ENCODE measurements at places on chromosomes 7 and 10.

- no peak for DNase-seq
Measured at GRCh38 chr7:151886783-151887182, 9.9 kb upstream of the PRKAG2 start.

DNA sequence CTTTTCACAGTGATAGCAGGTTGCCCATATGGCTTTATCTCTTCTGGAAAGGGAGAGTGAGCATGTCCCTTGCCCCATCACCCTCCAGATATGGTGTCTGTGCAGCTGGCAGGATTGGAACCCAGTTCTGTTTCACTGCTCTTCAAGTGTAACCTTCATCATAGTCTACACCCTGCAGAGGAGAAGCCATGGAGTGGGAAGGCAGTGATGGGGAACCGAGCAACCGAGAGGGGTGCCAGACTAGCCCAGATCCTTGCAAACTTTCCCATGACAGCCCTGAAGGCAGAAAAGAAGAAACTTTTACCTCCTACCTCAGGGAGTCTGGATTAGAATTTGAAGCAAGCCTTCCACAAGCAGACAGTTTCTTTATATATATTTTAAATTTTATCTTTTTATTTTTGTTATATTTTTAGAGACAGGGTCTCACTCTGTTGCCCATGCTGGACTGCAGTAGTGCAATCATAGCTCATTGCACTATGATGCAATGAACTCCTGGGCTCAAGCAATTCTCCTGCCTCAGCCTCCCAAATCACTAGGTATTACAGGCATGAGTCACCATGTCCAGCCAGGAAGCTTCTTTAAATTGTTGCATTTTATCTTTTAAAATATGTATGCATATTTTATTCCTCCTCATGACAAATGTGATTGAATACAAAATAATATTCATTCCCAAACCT is 133.3 kb downstream of the KCNMA1 start:
- no peak for DNase-seq

- no peak for DNase-seq
Measured at GRCh38 chr10:11822026-11822756, 965 bp upstream of the PROSER2 start.

DNA sequence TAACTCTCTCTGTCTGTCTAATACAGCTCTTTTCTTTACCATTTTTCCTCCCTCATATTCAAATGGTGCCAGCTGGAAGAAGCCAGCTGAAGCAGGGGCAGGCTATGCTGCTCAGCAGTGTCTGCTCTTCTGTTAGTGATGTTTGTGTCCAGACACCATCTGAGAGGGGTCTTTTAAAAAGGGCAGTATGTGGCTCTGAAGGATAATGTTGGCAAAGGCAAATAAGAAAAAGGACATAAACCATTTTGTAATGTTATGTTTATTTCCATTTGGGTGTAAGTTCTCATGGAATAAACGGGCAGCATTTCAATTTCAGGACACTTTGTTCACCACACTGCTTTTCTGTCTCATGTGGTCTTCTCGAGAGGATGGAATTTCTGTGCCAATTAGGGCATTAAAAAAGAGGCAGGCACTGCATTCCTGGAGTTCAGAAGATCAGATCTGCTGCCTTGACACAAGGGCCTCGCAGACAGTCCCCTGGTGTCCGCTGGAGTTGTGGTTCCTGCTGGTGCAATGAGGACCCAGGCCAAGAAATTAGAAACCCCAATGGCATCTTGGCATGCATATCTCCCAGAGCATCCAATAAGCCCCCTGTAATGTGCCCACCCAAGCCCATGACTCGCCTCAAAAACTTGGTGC is 109.0 kb upstream of the ELMO1 start:
- DNase-seq: no peak

DNA sequence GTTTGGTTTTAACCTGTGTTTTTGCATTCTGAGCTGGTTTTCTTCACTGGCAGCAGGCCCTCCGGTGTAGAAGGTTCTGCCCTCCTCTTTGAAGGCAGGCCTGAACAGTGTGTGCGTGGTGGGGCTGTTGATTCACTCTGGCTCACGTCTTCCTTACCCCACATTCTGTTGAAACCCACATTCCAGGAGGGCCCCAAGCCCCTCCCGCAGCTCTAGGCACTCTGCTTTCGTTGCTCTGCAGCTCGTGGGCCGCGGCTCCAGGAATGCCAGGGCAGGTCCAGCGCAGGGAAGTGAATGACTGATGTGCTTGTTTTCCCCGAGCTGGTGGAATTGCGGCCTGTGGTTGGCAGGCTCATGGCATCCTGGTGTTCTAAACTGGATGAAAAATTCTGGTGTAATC is 49.0 kb downstream of the HTRA1 start:
- DNase-seq: no peak

DNA sequence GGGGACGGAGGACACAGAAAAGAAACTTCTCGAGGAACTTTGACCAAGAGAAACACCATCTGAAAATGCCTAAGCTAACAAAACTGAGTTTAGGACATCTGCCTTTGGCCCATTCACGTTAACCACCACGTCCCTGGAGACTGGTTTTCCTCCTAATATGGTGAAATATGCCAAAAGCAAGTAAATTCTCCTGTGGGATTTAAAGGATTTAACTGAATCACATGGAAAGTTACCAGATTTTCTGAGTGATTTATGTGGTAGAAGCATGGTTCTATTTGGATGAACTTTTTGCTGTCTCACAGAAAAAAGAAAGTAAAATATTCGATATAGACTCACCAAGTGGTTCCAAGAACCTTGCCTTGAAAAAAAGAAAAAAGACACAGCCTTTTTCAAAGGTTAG is 30.4 kb upstream of the BMPER start:
- no peak for DNase-seq

- DNase-seq: no peak
Measured at GRCh38 chr10:71964743-71965515, 734 bp downstream of the CHST3 start.

Data from T-cell (primary cell).